ENCODE measurements at places on chromosomes 5 and 9.

- no peak for DNase-seq
These were observed 13.3 kb upstream of the SPATA24 start for GRCh38 chr5:139417214-139417613.

- no peak for DNase-seq
These were observed 490.5 kb upstream of the ZNF608 start for GRCh38 chr5:125236981-125237380.

- DNase-seq = no peak
These were observed 10.0 kb upstream of the TNFAIP8 start for GRCh38 chr5:119345861-119346260.

- no peak for DNase-seq
These were observed 29.0 kb downstream of the CDO1 start for GRCh38 chr5:115787426-115787825.

DNA sequence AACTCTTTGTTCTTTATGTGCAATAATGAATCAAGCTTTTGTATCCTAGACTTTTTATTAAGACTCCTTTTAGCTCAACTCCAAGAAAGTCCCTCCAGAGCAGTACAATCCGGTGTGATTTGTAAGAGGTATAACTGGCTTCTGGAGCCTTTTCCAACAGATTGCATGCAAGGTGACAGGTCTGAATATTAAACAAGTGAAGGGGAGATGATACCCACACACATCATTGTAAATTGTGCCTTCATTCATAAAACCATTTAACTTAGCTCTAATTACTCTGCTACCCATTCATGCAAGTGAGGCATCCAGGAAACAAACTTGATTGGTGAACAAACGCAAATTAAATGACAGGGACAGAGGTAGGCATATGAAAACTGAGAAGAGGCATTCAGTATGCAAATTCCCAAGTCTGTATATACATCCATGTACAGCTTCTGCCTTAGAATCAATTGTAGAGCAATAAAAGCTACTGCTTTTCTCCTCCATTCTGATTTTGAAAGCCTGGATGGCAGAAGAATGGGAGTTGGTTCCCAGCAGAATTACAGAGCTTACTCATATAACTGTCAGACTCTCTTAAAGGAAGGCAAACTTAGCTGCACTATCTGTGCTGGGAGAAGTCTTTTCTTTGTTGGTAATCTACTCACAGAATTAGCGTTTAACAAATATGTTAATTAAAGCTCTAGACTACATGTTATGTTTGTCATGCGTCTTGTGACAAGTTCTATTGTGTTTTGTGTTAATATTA is 261.0 kb upstream of the CDH6 start:
- DNase-seq = no peak

DNA sequence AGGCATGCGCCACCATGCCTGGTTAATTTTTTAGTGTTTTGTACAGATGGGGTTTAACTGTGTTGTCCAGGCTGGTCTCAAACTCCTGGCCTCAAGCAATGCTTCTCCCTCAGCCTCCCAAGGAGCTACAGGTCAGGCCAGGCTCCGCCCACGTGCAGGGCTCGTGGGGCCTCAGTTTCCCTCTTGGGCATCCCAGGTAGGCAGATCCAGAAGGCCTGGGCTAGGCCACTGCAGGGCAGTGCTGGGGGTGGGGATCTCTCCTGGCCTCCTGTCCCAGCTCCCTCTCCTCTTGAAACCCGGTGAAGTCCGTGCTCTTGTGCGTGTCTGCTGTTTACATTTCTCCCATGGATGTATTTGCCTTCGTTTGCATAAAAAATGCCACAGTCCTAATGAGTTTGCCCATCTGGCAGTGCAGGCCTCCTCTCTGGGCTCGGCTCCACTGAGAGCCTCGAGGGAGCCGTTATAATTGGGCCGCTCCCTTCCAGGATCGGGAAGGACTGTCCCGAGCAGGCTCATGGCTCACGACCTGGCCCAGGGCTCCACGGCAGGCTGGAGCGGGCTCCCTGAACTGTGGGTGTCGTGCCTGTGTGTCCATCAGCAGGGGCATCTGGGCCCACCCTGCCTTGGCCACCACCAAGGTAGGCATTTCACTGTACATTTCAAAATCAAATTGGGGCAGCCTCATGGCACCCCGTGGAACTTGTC is 52.6 kb upstream of the RUFY1 start:
- DNase-seq = peak; percentile 56

DNA sequence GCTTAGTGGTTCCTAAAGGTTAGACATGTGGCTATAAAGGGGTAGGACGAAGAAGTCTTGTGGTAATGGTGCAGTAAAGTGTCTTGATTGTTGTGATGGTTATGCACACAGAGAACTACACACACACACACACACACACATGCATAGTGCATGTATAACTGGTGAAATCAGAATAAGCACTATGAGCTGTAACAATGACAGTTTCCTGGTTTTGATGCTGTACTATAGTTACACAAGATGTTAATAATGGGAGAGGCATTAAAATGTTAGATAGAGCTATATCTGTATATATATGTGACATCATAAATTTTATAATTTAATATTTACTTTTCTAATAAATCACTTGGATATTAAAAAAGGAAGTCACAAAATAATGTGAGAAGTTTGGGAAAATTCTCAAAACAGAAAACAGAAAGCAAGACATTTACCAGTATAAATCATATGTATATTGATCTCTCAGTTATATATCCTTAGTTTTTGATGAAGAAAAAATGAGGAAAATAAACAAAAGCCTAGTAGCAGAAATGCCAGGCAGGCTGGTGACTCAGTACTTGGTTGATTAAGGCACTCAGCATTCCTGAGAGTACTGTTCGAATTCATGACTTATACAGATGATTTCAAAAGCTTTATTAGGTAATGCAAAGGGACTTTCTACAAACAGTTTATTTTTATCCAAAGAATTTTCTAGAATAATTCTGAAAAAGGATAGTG is 350.5 kb upstream of the DAB2 start:
- no peak for DNase-seq

- DNase-seq = no peak
These were observed 90.7 kb upstream of the PTCH1 start for GRCh38 chr9:95607507-95607906.

DNA sequence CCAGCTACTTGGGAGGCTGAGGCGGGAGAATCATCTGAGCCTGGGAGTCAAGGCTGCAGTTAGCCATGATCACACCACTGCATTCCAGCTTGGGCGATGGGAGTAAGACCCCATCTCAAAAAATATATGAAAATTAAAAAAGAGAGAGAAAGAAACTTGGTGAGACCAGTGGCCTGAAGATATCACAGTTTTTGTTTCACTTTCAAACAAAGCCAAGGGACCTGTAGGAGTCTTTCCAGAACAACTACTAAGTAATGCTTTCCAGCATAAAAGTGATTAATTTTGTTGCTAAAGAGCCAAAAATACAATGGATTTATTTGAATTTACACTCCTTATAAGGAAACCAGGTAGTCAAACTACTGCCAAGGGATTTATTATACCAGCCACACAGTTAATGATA is 23.5 kb downstream of the GKAP1 start:
- no peak for DNase-seq

GRCh38 chr9:129513282-129513681 is 107.6 kb downstream of the C9orf50 start:
- DNase-seq = no peak

- DNase-seq = no peak
These were observed 103.3 kb upstream of the ADAMTS19 start for GRCh38 chr5:129356846-129357245.

- no peak for DNase-seq
These were observed 38.0 kb downstream of the RIGI start for GRCh38 chr9:32487981-32488380.

- no peak for DNase-seq
These were observed 49.6 kb upstream of the RXRA start for GRCh38 chr9:134276453-134277245.

DNA sequence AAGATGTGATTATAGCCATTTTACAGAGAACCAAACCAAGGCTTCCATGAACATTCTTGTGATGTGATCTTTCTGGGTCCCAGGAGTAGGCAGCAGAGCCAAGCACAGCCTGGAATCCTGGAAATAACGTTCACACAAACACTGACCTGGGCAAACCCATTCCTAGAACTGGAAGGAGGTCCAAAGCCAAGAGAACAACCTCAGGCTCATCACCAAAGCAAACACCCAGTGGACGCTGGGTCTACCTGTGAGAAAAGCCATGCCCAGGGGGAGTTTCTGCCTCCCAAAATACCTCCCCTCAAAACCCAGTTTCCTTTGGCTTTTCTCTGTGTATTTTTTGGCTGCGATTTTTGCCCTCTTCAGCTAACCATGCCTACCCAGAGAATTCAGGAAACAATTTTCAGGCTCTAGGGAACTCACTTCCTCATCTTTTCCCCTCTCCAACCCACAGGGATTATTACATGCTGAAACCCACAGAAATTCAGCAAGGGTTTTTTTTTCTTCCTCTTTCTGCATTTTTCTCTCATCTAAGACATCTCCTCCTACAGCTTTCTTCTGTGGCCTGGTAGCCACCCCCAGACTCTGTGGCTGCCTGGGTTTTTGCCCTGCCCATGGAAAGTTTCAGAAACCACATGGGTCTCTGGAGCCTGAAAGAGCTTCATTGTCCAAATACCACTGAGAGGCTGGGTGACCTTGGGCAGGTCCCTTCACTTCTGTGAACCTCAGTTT is 75.0 kb downstream of the TNC start:
- no peak for DNase-seq

GRCh38 chr5:158801268-158801667 is 298.4 kb downstream of the EBF1 start:
- no peak for DNase-seq

DNA sequence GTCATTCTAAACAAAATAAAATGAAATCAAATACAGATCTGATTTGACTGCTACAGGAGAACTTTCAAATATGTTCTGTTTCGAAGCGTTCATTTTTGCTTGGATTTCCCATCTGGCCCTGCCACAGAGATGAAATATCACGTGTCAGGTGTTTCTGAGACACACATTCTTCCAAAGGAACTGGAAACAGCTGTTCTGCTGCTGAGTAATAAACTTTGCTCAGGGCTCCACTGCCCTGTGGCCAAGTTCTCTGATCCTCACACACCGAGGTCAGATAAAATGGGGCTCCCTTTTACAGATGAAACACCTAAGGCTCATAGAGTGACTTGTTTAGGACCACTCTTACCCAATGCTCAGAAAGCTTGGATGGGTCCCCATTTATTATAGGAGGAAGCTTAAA is 42.5 kb downstream of the FRMPD1 start:
- DNase-seq = no peak

DNA sequence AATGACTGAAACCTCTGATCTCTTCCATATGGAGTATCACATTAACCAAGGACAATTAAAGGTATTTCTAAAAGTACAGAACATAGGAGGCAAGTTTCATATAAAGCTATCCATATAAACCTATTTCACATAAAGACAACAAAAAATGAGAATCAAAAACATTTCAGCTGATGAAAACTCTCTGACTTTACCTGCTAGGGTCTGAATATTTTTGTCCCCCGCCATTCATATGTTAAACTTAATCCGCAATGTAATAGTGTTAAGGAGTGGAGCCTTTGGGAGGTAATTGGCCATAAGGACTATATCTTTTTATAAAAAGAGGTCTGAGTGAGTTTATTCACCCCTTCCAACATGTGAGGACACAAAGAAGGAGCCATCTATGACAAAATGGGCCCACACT is 788.5 kb downstream of the DTWD2 start:
- no peak for DNase-seq

DNA sequence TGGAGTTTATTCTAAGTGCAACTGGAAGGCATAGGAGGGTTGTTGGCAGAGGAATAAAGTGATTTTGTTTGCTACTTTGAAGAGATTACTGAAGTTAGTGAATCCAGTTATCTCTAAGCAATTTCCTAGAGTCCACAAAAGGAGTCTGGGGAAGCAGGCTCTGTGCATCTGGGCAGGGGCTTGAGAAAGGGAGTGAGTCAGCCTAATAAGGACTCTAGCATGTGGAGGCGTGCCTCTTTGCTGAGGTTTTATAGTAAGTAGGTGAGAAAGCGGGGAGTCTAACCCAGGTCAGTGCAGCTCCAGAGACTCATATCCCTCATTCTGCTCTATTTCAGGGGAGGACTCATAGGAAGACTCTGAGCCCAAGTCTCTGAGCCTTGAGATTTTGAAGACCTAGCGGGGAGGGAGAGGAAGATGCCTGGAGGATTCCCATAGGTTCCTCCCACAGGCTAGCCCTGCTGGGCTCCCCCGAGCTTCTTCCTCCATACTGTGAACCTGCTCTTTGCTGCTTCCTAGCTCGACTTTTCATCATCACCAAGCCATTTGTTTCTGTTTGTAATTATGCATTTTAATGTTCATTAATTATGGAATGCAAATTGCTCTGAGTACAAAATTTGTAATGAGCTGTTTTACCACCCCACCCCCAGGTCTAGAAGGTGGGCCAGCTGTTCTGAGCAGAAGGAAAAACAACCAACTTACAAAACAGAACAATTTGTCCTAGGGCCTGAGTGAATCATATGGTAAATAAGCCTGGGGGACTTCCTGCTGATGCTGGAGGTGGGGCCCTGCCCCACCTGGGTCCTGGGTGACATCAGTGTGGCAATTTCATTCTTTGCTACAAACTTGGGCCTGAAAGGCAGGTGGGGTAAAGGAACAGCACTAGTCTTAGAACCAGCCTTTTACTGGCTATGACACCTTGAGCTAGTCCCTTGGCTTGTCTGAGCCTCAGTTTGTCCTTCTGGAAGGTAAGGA is 150.2 kb downstream of the TRIM32 start:
- no peak for DNase-seq

- no peak for DNase-seq
These were observed 317.0 kb upstream of the RPS23 start for GRCh38 chr5:82595113-82595512.

- no peak for DNase-seq
These were observed 153.3 kb downstream of the SLF1 start for GRCh38 chr5:94771742-94772141.

GRCh38 chr5:100575815-100576214 is 40.6 kb downstream of the FAM174A start:
- no peak for DNase-seq

- DNase-seq = no peak
These were observed 225.9 kb downstream of the SGCD start for GRCh38 chr5:156552855-156553358.

DNA sequence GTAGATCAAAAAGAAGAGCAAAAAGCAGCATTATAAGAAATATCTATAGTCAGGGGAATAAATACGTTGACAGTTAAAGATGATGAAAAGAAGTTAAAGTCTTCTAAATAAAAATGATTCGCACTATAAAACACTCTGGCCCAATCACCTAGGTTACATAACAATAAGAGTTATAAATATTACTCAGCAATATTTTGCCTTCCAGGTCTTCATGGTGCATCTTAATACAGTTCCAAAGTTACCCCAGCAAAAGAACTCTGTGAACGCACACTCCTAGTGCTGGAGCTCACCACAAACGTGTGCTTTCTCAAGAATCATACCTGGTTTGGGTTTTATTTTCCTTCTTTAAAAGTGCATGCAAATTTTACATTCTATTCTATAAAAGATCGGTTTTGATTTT is 44.7 kb downstream of the EPB41L4A start:
- DNase-seq = no peak

GRCh38 chr5:86244153-86244552 is 373.6 kb upstream of the COX7C start:
- no peak for DNase-seq

GRCh38 chr5:96742538-96742937 is 65.2 kb downstream of the ERAP1 start:
- no peak for DNase-seq
